Activated T-cell treated with anti-CD3 and anti-CD28 coated beads, Interleukin-2, amount 50 U/mL, for 72 hours (primary cell): ENCODE measurements at places on chromosomes 5 and 9. TPM values are rescaled to one million over a fixed set of nuclear protein-coding genes. Genes with fewer than 3 reads are reported as not detected.
A peak's percentile ranks its signal among the peaks of the same experiment; 100 is the strongest.

GRCh38 chr5:21071986-21072385 is 1084.0 kb upstream of the CDH18 start:
- H3K27ac ChIP-seq, result no peak overlapping the region
- no peaks in the 10 kb centered on the region for H3K27me3 ChIP-seq
- no peak overlapping the region for H3K4me3 ChIP-seq
- H3K4me1 ChIP-seq, result no peaks in the 10 kb centered on the region

DNA sequence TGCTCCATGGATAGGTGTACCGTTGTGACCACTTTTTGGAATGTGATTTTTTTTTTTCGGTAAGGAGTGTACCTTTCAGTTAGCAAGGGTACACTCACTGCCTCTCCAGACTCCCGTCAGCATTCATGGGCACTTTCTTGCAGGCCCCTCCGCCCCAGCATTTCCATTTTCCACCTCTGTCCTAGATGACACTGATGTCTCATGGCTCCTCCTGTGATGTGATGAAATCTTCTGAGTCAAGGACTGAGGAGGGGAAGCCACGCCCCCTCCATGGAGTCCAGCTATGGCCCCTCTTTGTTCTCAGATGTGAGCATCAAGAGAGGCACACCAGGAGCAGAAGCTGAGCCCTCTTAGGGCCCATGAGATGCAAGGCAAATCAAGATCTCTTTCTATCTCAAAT is 61.8 kb downstream of the CTSL start:
- peaks cover 4% of the 10 kb centered on the region for H3K4me1 ChIP-seq
- H3K27me3 ChIP-seq, result peaks cover 15% of the 10 kb centered on the region
- no peak overlapping the region for H3K4me3 ChIP-seq
- no peak overlapping the region for H3K27ac ChIP-seq
- DNase-seq, result no peak

DNA sequence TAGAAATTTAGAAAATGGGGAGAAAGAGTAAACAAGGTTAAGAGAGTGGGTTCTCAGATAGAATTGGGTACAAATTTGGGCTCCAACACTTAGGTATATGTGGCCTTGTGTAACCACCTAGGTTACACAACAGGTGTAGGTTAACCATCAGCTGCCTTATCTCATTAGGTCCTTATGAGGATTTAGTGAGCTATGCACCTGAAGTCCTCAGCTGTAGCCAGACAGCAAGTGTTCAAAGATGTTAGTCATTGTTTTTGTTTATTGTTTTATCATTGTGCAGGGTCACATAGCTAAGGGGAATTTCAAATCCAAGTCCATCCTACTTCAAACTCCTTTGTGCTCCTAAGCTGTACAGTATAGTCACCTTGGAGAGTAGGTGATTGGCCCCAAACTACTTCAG is 970 bp upstream of the TRIM32 start:
- H3K4me3 ChIP-seq, result peak overlapping the region; percentile 97
- DNase-seq, result no peak
- peaks cover 11% of the 10 kb centered on the region for H3K36me3 ChIP-seq
- H3K27ac ChIP-seq, result peak overlapping the region; percentile 90
- no peaks in the 10 kb centered on the region for H3K27me3 ChIP-seq

GRCh38 chr9:114031037-114031630 is 47.0 kb downstream of the AMBP start:
- DNase-seq, result no peak
- no peaks in the 10 kb centered on the region for H3K36me3 ChIP-seq
- no peak overlapping the region for H3K27ac ChIP-seq
- no peak overlapping the region for H3K4me3 ChIP-seq

- no peaks in the 10 kb centered on the region for H3K36me3 ChIP-seq
- no peak for DNase-seq
- H3K27ac ChIP-seq, result no peak overlapping the region
- H3K4me1 ChIP-seq, result no peaks in the 10 kb centered on the region
- H3K27me3 ChIP-seq, result peaks cover 16% of the 10 kb centered on the region
These were observed 148.8 kb downstream of the RAB3C start for GRCh38 chr5:58731641-58732040.

GRCh38 chr9:31071606-31072286 is 1312.7 kb upstream of the ACO1 start:
- no peaks in the 10 kb centered on the region for H3K4me1 ChIP-seq
- H3K27me3 ChIP-seq, result peaks cover 6% of the 10 kb centered on the region
- DNase-seq, result no peak
- no peak overlapping the region for H3K27ac ChIP-seq
- no peaks in the 10 kb centered on the region for H3K36me3 ChIP-seq

DNA sequence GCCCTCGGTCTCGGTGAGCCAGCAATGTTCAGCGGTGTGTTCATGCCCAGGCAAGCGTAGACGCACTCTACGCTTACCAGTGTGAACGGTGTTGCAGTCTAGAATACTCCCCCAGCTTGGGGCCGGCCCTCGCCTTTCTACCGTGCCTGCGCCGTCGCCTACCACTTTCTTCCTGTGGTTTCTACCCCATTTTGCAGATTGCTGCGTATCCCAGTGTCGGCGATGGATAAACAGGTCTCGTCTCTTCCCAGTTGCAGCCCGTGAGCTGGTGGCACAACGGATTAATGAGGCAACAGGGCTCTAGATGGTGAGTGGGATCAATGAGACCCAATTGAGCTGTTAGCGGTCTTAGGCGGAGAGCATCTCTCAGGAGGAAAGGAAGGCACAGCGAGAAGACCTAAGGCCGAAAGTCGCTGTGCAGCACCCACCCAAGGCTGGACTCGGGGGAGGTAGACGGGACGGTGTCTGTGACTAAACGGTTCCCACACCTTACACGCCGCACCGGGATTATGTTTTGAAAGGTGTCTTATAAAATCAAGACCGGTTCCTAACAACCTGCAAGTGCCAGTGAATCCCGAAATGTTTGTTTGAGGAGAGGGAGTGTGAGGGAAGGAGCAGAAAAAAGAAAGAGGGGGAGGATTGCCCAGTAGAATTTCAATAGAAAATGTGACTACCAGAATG is 5.8 kb downstream of the OTP start:
- peaks cover 69% of the 10 kb centered on the region for H3K27me3 ChIP-seq
- DNase-seq, result peak; percentile 12
- peak overlapping the region; percentile 41 for H3K27ac ChIP-seq
- H3K4me1 ChIP-seq, result peaks cover 43% of the 10 kb centered on the region

- no peaks in the 10 kb centered on the region for H3K36me3 ChIP-seq
- H3K4me1 ChIP-seq, result peaks cover 7% of the 10 kb centered on the region
- peaks cover 19% of the 10 kb centered on the region for H3K27me3 ChIP-seq
These were observed 10.2 kb upstream of the TIFAB start for GRCh38 chr5:135462304-135462703.

- no peak overlapping the region for H3K27ac ChIP-seq
- no peaks in the 10 kb centered on the region for H3K27me3 ChIP-seq
- H3K4me3 ChIP-seq, result no peak overlapping the region
These were observed 136.8 kb downstream of the ASTN2 start for GRCh38 chr9:117278020-117278419.

DNA sequence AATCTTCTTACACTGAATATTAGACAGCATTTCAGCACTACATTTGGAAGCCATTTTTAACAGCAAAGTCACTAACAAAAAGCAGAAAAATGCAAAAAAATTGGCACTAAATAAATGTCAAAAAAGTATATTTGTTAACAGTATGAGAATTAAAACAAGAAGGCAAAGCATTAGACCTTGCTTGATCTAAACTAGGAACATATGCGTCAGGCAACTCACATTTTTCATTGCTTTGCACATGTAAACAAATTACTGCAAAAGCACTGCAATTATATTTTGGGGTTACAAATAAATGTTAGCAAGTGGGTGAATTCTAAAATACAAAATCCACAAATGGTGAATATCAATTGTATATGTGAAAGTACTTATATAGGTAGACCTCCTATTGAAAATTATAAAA is 49.0 kb upstream of the RAPGEF6 start:
- H3K27me3 ChIP-seq, result no peaks in the 10 kb centered on the region
- no peak overlapping the region for H3K27ac ChIP-seq
- no peaks in the 10 kb centered on the region for H3K4me1 ChIP-seq
- DNase-seq, result no peak
- H3K36me3 ChIP-seq, result peaks cover 6% of the 10 kb centered on the region
- H3K4me3 ChIP-seq, result no peak overlapping the region

DNA sequence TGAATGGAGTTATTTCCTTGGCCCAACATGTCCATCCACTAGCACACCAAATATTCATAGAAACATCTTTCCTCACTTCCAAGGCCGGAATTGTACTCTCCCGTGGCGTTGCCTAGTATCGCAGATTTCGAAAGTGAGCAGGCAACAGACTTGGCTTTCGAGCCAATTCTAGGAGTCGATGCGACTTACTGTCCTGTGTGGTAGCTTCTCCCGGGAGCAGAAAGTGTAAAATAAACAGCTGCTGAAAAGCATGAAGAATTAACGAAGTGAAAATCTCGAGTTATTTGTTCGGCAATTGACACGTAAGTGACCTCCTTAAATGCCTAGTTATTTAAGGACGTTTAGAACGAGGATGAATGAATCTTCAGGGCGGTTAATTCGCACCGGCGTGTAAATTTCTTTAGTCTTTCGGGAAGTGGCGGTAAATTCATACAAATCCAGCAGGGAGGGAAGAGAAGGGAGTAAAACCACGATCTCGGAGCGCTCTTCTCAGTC is 449 bp upstream of the PCSK5 start:
- H3K4me1 ChIP-seq, result peaks cover 42% of the 10 kb centered on the region
- H3K27ac ChIP-seq, result peak overlapping the region; percentile 92
- peak overlapping the region; percentile 92 for H3K4me3 ChIP-seq
- no peaks in the 10 kb centered on the region for H3K36me3 ChIP-seq

The DNAJB5 gene
- total RNA-seq, result 10.6 TPM

The SHOC1 gene
- total RNA-seq, result not detected

The HSD17B3 gene
- total RNA-seq, result 0.81 TPM

The ZNF366 gene
- not detected for total RNA-seq

The SLC1A1 gene
- 0.14 TPM for total RNA-seq

The CBY3 gene
- total RNA-seq, result not detected
